ENCODE measurements at places on chromosomes 1 and 21.

GRCh38 chr1:66931590-66931989 lies 6.8 kb downstream of the MIER1 start:
- no peak for DNase-seq

GRCh38 chr21:37546949-37547614 lies 180.5 kb downstream of the DYRK1A start:
- DNase-seq: no peak

DNA sequence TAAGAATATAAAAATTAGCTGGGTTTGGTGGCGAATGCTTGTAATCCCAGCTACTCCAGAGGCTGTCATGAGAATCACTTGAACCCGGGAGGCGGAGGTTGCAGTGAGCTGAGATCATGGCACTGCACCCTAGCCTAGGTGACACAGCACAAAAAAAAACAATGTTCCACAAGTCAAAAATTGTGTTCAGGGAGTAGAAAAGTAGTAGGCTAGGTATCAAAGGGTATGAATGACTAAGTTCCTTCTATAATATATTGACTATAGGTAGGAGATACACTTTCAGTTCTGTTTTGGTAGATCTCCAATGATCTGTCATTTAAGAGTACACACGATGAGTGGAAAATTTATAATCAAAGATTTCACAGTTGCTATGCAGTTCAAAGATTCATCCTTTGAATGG lies 16.7 kb downstream of the USP48 start:
- DNase-seq: no peak

- no peak for DNase-seq
Observed at GRCh38 chr21:44590311-44590721, 2.0 kb downstream of the KRTAP10-6 start.

GRCh38 chr1:235100194-235100772 lies 28.4 kb downstream of the TOMM20 start:
- no peak for DNase-seq

- no peak for DNase-seq
Observed at GRCh38 chr1:63318201-63318979, 4.0 kb upstream of the FOXD3 start.

GRCh38 chr1:245205396-245205795 lies 50.6 kb downstream of the KIF26B start:
- DNase-seq: no peak

- DNase-seq: no peak
Observed at GRCh38 chr1:44619261-44619900, 54.9 kb downstream of the TMEM53 start.

- no peak for DNase-seq
Observed at GRCh38 chr1:9369964-9370788, 77.5 kb downstream of the SPSB1 start.

DNA sequence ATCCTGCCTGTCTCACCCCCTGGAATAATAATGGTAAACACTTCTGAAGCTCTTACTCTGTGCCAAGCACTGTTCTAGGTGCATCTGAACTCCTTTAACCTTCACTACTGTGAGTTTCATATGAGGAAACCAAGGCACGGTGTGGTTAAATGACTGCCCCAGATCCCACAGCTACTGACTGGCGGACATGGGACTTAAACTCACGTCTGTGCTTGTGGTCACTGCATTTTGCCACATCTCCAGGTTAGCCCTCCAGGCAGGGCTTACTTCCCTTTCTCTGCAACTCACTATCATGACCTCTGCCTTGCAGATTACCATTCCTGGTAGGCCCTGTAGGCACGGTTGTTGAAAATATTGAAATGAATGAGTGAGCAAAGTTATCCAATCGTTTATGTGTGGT lies 83.4 kb downstream of the ADSS2 start:
- no peak for DNase-seq

DNA sequence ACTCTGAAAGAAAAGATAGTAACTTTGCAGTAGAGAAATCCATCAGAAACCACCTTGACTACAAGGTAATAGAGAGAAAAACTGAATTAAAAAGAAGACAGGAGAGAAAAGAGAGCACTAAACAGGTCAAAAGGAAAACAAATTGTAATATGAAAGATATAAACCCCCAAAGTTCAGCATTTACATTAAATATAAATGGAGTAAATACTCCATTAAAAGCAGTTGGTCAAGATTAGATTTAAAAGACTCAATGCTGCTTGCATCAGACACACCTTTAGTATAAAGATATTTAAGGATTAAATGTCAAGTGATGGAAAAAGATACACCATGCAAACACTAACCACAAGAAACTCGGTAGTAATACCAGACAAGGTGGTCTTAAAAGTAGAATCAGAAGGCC lies 110.5 kb downstream of the PEX14 start:
- no peak for DNase-seq

DNA sequence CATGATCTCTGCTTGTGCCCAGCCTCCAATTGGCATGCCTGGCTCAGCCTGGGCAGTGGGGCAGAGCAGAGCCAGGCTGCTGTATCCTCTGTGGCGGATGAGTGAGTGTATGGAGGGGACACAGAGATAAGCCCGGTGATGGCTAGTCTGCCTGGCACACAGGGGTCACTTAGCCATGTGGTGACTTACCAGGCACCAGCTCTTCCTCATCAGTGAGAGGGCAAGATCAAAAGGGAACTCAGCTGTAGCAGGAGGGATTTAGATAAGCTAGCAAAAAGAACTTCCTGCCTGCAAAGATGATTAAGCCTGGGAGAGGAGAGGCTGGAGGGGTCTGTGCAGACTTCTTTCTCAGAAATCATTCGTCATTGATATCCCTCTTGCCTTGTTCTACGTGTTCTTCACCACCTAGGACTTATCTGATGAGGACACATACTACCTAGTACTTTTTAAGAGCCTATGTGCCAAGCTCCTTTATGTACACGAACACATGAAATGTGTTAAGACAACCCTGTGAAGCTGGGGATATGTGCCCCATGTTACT lies 7.9 kb downstream of the KIF21B start:
- no peak for DNase-seq

DNA sequence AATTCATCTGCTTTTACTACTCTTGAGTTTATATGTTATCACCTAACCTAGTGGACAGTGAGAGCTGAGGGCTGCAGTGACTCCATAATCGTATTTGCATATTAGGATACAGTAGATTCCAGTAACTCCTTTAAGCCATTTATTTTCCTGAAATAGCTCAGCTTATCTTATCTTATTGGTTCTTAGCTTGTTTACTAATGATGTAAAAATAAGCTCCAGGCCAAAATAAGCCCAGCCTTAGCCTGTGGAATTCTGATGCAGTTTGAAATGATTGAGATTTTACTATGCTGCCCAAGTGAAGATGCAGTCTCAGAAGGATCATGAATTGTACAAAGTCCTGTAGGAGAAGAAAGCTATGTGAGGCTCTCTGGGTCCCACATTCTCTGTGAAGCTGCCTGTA lies 18.1 kb downstream of the ATP1A1 start:
- no peak for DNase-seq

DNA sequence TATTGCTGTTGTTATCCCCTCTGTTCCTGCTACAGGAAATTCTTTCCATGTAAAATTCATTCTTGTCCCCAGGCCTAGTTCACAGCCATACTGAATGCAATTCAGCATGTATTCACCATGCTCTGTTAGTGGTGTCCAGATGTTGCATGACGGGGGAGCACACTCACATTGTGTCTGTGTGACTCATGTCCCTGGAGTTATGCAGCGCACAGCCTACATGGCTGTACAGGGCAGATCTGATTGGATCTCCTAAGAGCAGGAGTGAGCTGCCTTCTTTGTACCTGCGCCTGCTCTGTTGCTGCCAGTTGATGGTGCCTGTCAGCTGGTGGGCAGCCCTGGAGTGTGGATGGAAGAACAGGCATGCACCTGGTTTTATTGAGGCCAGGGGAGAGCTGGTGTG lies 17.6 kb downstream of the HTR6 start:
- DNase-seq: no peak

GRCh38 chr1:220732137-220732536 lies 16.0 kb upstream of the MTARC2 start:
- DNase-seq: no peak

DNA sequence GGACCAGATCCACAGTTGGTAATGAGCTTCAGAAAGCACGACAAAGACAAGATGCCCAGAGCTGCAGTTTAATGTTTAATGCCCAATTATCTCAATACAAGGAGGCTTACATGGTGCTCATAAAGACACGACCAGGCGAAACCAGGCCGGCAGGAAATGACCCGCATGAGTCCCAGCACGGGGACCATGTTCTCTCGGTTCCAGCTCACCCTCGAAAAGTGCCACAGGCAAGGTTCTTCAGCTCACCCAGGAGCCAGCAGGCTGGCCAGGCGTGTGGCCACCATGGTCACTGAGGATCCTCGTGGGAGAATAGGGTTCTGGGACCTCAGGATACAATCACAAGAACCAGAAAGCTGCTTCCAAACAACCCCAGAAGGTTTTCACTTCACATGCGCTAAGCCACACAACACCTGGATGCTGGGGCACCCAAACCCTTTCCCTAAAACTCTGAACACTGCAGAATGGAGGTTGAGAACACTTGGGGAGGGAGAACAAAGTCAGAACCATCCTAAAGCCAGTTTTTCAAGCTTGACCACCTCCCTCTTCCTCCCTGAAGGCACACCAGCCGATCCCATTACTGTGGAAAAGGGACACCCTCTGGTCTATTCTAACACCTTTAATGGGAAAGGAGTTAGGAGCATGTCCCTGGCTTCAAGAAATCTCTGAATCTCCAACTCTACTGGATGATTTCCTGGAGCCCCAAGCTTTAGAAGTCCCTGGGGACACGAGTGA lies 22.6 kb upstream of the ASAP3 start:
- no peak for DNase-seq

- DNase-seq: no peak
Observed at GRCh38 chr1:234628089-234628488, 18.1 kb upstream of the IRF2BP2 start.

DNA sequence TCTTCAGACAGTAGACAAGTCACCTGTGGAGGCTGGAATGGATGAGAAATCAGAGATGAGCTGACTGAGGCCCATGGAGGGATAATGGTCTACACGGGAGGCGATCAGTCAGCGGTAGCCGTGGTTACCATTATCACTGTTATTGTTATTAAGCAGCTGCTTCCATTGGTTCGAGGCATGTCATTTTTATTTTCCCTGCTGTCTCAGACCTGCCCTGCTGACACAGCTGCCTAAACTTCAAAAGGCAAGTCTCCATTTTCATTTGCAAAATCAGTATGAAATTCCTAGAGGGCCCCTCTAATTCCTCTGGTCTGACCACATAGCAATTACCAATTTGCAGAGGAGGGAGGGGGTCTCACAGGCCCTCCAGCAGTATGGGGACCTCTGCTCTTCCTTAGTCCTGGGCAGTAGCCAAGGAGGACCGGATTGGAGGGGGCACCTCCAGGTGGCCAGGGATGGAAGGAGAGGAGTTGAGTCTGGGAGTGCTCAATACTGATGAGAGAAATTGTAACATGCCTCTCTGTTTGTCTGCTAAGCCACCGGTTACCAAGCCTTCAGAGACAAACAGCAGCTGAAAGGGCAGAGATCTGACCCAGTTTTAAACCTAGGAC lies 184.2 kb downstream of the TRABD2B start:
- no peak for DNase-seq

DNA sequence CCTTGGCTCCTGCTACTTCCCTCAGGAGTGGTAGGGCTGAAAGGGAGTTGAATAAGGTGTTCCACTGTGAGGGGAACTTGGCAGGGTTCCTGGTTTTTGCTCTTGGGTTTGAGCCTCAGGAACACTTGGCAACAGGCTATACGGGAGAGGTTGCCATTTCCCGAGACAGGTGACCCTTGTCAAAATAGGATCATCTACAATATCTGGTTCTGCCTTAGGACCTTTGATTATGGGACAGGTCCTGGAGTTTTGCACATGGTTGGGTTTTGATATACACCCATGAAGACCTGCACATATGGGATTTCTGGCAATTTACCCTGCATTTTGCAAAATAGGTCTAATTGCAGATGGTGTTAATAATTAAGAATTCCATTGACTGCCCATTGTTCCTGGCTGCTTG lies 31.1 kb downstream of the YY1AP1 start:
- no peak for DNase-seq

GRCh38 chr1:200778766-200779165 lies 40.1 kb downstream of the CAMSAP2 start:
- DNase-seq: no peak

GRCh38 chr1:168252204-168252733 lies 26.5 kb downstream of the SFT2D2 start:
- no peak for DNase-seq

- DNase-seq: peak; percentile 18
Observed at GRCh38 chr1:20361805-20362381, 71.2 kb downstream of the VWA5B1 start.

GRCh38 chr1:1069711-1070676 lies 4.1 kb downstream of the RNF223 start:
- DNase-seq: no peak

DNA sequence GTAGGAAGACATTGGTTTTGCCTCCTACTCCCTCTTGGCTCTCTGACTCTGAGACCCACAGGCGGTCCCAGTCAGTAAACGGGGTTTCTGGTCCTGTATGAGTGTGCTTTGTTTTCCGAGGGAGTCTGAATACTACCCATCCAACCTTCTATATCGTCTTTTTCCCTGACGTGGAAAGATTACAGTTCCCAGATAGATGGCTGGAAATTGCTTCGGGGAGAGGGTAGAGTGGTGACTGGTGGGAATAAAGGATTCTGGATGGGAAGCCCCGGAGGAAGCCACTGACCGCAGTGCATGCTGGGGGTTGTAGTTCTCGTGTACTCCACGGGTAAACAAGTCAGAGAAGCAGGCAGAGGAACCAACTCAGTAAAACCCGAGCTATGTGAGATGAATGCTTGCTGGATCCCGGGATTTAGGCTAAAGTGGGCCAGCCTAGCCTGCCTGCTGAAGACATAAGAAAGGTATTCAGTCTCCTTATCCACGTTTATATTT lies 66.2 kb upstream of the IRF2BP2 start:
- DNase-seq: peak; percentile 66

- no peak for DNase-seq
Observed at GRCh38 chr1:176066709-176067108, 140.4 kb downstream of the COP1 start.

- no peak for DNase-seq
Observed at GRCh38 chr1:3168678-3169077, 99.7 kb downstream of the PRDM16 start.

GRCh38 chr1:163241746-163242145 lies 39.0 kb upstream of the RGS5 start:
- no peak for DNase-seq

DNA sequence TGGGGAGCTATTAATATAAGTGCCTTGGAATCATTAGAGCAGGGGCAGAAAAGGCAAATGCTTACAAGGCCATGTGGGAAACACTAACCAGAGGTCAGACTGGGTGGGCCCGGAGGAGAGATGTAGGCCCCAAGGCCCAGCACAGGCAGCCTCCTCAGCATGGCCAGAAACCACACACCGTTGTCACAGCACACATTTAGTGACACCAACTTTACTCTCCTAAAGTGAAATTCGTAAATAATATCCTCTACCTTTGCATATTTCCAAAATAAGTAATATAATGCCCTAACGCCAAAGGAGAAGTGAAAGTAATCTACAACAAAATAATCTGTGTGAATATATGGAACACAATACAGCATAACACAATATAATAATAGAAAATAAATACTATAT lies 62.6 kb downstream of the KIF21B start:
- no peak for DNase-seq

- DNase-seq: no peak
Observed at GRCh38 chr1:66380452-66381212, 153.3 kb upstream of the SGIP1 start.

GRCh38 chr21:31078216-31078615 lies 39.9 kb upstream of the KRTAP19-8 start:
- no peak for DNase-seq
